ENCODE measurements at places on chromosomes 7 and 10.

DNA sequence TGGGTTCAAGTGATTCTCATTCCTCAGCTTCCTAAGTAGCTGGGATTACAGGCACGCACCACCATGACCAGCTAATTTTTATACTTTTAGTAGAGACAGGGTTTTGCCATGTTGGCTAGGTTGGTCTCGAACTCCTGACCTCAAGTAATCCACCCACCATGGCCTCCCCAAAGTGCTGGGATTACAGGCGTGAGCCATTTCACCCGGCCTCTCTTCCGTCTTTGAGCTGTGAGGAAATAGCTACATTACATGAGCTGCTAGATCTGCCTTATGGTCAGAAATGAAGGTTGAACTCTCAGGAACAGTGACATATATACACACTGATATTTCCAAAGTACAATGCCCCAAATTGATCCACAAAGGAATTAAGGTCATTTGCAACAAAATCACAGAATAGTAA, 2.4 kb downstream of the BLVRA start:
- no peak for DNase-seq

DNA sequence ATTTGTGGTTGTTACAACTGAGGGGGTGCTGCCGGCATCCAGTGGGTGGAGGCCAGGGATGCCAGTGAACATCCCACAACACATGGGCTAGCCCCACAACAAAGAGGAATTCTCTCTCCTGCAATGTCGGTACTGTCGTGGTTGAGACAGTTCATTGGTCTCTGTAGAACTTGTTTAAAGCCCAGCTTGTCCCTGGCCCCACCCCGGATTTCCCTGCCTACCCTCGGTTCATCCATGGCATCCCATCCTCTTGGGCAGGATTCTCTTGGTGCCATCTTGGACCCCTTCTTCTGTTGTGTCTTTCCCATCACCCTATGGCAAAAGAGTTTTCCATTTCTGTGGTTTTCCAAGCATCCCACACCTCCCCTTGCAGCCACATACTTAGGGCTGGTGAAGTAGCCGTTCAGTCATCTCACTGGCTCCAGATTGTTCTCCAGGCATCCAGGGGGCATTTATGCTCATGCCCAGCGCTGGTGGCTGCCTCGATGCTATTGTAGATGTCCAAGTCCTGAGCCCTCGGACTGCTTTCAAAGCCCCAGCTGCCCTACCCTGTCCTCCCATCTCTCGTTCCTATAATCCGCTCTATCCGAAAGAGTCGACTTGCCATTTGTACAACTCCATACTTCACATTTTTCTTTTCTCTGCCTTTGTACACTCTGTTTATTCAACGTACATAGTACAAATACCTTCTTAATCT, 39.2 kb downstream of the MGMT start:
- DNase-seq: no peak

DNA sequence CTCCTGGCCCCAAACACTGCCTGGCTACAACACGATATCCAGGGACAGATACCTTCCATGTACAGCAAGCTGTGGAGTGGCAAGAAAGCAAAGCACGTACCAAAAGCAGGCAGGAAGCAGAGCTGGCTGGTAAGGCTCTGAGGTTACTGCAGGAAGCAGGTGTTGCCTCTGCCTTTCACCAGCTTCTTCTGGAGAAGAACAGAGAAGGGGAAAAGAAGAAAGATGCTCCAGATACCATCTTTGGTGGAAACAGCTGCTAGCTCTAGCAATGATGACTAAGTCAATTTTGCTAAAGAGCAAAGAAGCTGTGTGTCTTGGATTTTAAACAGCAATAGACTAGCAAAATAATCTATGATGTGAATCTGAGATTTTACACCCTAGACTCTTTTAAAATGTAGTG, 34.9 kb upstream of the PRSS1 start:
- no peak for DNase-seq

- DNase-seq: no peak
Observed at GRCh38 chr10:127157089-127157488, 39.3 kb downstream of the INSYN2A start.

DNA sequence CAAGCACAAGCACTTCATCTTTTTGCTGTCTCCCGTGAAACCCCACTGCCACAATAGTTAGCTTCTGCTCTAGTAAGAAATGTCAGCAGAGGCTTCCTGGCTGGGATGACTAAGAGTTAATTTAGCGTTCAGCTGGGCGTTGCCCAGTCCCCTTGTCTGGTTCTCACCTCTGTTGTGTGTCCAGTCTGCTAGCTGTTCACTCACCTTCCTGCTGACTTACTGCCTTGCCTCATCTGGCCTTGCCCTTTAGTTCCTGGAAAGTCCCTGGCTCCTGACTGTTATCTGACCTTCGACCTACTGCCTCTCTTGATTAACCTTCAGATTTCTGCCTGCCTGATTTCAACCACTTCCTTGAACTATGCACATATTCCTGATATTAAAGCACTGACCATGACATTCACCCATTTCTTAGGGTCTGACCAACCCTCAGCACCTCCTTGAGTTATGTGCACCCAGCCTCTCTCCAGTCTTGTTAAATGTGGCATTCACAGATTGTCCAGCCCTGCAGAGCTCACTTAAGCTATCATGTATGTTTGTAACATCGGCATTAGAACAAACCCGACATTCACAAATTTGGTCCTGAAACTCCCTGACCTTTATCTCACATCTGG, 30.3 kb downstream of the C7orf33 start:
- DNase-seq: no peak
